ENCODE measurements at places on chromosomes 16 and 17. TPM values are rescaled to one million over a fixed set of nuclear protein-coding genes. Genes with fewer than 3 reads are reported as not detected.

Gene CCL8
- 0.68 TPM for polyA plus RNA-seq

Gene KRTAP1-5
- polyA plus RNA-seq = not detected

Gene TNFAIP1
- polyA plus RNA-seq = 42.1 TPM

Gene CD300A
- polyA plus RNA-seq = 2.1 TPM

Gene MYH3
- polyA plus RNA-seq = 8.9 TPM

Gene NOL3
- polyA plus RNA-seq = 9.5 TPM

Gene DNAAF1
- polyA plus RNA-seq = 16.1 TPM
